ENCODE measurements at places on chromosomes 7 and 10.

DNA sequence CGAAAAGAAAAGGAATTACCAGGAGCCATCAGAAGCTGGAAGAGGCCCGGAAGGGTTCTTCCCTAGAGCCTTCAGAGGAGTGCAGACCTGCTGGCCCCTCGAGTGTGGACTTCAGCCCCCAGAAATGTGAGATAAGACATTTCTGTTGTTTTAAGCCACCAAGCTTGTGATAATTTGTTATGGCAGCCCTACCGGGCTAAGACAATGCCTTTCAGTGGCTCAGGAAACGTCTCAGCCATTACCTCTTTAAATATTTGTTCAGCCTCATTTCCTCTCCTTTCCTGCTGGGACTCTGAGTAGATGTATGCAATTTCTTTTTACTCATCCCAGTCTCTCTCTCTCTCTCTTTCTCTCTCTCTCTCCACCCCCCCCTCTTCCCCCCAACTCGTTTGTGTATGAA lies 174.7 kb upstream of the GRB10 start:
- DNase-seq, result no peak

- DNase-seq, result no peak
Observed at GRCh38 chr7:125495997-125496396, 566.4 kb upstream of the POT1 start.

GRCh38 chr7:121428855-121429489 lies 32.9 kb upstream of the FAM3C start:
- DNase-seq, result no peak

GRCh38 chr7:42233695-42234331 lies 3.2 kb downstream of the GLI3 start:
- DNase-seq, result no peak

DNA sequence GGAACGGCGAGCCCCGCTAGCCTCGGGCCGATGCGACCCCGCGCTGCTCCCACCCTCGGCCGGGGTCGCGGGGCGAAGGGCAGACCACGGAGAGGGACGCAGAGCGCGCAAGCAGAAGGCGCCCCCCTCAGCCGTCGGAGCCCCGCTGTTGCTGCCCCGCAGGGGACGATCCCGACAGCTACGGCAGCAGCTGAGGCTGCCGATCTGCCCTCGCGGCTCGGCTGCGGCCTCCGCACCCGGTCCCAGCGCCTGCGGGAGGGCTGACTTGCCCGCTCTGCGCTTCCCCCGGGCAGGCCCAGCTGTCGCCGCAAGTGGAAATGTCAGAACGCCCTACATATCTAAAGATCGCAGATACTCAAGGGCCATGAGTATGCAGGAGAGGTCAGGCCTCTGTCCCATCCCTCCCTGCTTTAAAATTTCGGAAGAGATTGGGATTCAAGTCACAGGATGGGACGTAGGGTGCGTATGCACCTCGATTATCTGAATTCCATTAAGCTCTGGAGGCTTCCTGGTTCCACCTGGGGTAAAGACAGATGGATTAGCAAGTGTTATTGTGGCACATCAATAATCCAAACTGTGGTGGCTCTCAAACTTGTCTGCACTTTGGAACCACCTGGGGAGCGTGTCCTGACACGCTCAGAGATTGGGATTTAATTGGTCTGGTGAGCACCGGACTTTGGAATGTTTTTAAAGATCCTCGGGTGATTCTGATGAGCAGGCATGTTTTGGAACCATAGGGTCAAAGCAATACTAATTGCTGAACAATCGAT lies at the start of gene CRPPA:
TSS of gene CRPPA (minus strand) at position 206 of the 770 bp plus-strand sequence. CDS start 216 bp downstream, outside the sequence.
- peak; percentile 52 for DNase-seq

DNA sequence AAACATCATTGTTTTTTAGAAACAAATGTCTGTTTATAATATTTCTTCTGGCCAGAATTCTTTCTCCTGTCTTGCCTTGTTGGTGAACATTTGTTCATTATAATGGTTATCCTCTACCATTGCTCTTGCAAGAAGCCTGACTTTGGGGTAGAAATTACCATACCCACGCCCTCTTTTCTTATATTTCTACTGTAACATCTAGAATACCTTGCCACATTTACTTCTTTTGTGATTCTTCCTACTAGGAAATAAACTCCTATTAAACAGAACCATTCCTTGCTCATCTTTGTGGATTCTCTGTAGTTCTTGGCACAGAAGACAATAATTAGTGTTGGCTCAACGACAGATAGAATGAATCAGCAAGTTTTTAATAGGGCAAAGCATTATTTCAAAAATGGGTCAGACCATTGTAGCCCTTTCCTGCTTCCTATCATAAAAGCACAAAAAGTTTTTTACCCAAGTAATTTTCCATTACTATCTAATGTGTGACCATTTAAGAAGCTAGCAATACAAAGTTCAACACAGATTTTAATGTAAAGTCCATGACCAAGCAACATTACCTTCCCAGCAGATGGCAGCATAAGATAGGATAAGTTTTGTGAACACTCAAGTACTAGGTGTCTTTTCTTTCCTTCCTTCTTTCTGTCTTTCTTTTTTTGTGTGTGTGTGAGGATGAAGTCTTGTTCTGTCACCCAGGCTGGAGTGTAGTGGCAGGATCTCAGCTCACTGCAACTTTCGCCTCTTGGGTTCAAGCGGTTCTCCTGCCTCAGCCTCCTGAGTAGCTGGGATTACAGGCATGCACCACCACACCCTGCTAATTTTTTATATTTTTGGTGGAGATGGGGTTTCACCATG lies 270.4 kb downstream of the HGF start:
- peak; percentile 47 for DNase-seq

GRCh38 chr10:123250640-123251039 lies 96.4 kb downstream of the BUB3 start:
- DNase-seq, result no peak

GRCh38 chr10:105774351-105774750 lies 1133.3 kb downstream of the SORCS3 start:
- no peak for DNase-seq

GRCh38 chr10:77533887-77534278 lies 103.7 kb downstream of the KCNMA1 start:
- DNase-seq, result no peak

DNA sequence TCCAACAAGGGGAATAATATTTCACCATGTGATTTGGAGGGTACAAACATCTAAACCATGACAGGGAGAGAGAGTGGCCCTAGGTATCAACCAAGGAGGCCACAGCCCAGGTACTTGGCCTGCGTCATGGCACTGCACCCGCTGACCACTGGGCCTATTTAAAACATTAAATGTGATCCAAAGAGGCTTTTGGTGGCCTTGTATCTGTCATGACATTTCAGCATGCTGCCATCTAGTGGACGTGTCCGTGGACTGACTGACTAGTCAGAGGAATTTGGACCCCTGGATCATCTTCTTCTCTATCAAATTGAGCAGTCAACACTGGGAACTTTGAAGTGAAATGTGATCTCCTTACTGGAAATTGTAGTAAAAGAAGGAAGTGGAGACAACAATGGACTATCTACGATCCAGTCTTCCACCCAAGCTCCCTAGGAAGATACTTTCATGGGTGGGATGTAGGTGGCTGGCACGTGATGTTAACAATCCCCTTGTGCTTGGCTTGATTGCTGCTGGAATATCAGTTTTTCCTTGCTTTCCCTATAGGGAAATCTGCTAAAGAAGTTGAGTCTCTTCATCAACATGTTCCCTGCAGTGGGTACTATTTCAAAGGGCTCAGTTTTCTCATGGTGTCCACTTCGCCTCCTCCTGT lies 24.6 kb upstream of the ITGA8 start:
- peak; percentile 70 for DNase-seq

- DNase-seq, result peak; percentile 69
Observed at GRCh38 chr7:111741811-111742240, 179.5 kb upstream of the IMMP2L start.

DNA sequence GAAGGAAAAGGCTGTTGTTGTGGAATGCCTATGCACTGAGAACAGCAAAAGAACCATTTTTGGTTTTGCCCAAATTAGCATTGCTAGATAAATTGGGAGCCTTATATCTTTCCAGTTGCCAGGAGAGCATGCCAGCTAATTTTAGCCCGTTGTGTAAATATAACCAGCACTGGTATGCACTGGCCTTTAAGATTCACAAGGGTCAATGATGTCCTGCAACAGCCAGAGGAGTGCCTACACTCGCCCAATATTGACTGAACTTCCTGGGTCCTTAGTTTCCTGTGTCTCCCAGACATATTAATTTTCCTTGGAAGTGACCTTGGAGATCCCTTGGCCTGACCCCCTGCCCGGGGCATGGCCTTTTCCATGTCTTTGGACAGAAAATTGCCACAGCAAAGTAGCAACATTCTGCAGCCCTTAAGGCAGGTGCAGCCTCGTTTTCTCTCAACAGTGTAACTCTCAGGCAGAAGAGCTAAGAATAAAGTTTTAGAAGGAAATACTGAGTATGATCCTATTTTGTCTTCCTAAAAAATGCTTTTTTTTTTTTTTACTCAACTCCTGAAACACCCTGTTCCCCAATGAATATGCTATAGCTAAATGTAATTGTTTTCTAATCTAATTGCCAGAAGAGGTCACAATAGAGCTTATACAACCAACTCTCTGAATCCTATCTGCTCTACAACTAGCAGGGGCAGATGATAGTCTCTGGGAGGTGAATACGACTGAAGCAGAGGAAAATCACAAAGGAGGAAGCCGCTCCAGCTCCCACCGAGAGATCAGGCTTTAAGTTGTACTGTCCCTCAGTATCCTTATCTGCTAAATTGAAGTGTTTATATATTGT lies 131.9 kb upstream of the PCGF5 start:
- no peak for DNase-seq

DNA sequence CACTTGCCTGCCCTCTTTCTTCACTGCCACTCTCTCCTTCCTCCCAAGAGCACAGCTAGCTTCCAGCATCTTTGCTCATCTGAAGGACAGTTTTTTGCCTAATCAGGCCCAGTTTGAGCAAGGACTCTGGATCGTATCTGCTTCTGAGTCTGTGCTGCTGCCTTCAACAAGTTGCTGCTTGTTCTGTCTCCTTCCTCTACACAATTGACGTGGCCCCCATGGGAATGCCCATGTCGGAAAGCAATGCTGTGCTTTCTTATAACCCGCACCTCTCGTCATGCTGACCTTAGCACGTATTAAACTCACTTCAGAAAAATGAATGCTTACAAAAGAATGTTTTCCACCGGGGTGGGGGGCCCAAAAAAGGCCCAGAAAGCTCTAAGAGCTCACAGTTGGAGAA lies 324.7 kb upstream of the C7orf33 start:
- no peak for DNase-seq

DNA sequence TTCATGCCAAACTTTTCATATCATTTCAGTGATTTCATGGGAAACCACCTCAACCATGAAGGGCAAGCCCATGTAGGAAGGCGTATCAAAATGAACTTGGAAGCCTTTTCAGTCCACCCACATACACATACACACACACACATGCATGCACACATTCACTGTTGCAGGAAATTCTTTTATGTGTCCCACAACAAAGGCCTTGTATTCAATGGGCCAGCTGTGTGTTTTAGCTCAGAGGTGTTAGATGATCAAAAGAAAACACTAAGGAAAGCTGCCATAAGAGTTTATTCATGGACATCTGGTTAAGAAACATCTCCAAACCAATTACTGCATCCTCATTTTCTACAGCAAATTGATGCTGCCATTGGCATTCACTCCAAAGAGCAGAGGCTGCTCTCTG lies 74.4 kb upstream of the STK17A start:
- DNase-seq, result no peak

Measured in HEK293T (cell line).